ENCODE measurements at places on chromosomes 4 and X. TPM values are rescaled to one million over a fixed set of nuclear protein-coding genes. Genes with fewer than 3 reads are reported as not detected.
A peak's percentile ranks its signal among the peaks of the same experiment; 100 is the strongest.

The CLIC2 gene
- total RNA-seq, result 4.8 TPM

The UNC5C gene
- 17.4 TPM for total RNA-seq

The INTS12 gene
- 17.4 TPM for total RNA-seq

The CENPU gene
- 103 TPM for total RNA-seq

DNA sequence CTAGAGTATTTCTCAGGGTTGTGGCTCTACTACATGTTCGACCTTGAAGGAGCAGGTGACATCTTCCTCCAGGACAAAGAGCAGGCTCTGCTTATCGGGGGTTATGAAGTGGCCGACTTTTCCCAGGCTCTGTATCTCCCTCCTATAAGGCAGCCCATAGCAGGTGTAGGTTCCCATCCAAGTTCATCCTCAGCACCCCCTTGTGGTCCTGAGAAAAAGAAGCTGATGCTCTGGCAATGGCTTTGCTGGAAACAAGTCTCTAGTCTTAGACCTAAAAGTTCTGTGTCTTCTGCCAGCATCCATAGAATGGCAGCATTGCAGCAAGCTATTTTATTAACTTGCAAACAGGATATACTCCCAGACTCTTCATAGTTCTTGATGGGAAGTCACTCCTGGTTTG is 836.6 kb upstream of the PRKX start:
- DNase-seq, result no peak

GRCh38 chr4:99300934-99301333 is 10.1 kb upstream of the ADH1A start:
- peak; percentile 25 for DNase-seq

GRCh38 chrX:20306668-20307067 is 40.0 kb upstream of the RPS6KA3 start:
- no peak for DNase-seq

DNA sequence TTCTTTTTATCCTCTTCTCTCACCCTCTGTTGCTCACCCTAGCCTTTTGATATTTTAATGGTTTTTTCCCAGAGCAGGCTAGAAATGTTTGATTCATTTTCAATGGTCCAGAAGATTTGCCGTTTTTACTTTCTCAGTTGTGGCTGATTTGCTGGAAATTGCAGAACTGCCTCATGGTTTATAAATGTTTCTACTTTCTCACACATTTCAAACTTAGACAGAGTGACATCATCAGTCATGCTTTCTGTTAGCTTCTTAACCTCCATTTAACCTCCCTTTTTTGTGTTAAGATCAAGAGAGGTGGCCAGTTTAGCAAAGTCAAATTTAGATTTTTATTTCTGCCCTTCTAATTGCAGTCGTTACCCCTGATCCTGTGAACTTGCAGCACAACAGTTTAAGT is 8.7 kb downstream of the RXFP1 start:
- DNase-seq, result no peak

- no peak for DNase-seq
These were observed 38.9 kb downstream of the GPRIN3 start for GRCh38 chr4:89268679-89269078.

DNA sequence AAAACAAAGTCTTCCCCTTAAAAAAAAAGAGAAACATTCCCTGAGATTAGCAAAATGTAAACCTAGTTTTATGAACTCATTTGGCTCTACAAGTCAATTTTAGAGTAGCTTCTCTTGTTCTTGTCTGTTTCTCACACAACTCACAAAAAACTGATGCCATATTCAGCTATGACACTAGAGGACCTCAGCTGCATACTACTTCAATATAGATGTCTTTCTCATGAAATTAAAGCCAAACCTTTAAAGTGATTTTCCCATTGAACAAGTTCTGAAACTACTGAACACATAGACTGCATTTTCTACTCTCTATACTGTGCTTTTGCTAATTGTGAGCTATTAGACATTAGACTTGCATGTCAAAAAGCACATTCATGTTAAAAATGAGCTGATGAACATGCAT is 49.8 kb downstream of the TBCK start:
- DNase-seq, result peak; percentile 36

GRCh38 chrX:132235488-132235887 is 16.2 kb upstream of the RAP2C start:
- DNase-seq, result no peak

GRCh38 chrX:129462707-129463106 is 60.6 kb downstream of the SMARCA1 start:
- DNase-seq, result no peak

- no peak for DNase-seq
These were observed 16.9 kb upstream of the LOC101059915 start for GRCh38 chrX:71650333-71650969.

Data from A172 (cell line).